ENCODE measurements at places on chromosomes 7 and 10. TPM values are rescaled to one million over a fixed set of nuclear protein-coding genes. Genes with fewer than 3 reads are reported as not detected.

Gene WIPF3
- not detected for total RNA-seq

Gene ITIH5
- total RNA-seq = not detected

Gene LRRC4
- 0.22 TPM for total RNA-seq

Gene PON1
- not detected for total RNA-seq

Gene KCNH2
- total RNA-seq = 1.3 TPM

Gene TET1
- total RNA-seq = 3.2 TPM

- no peak for DNase-seq
These were observed 2.2 kb downstream of the DNAJC30 start for GRCh38 chr7:73681031-73681430.

- no peak for DNase-seq
These were observed 46.2 kb upstream of the ZEB1 start for GRCh38 chr10:31272841-31273240.

GRCh38 chr7:1378610-1379601 lies 80.4 kb downstream of the MICALL2 start:
- no peak for DNase-seq

GRCh38 chr10:33557313-33557712 lies 222.8 kb upstream of the NRP1 start:
- no peak for DNase-seq

GRCh38 chr10:31343551-31343950 lies 24.5 kb downstream of the ZEB1 start:
- no peak for DNase-seq

- no peak for DNase-seq
These were observed 675.1 kb upstream of the PCDH15 start for GRCh38 chr10:55476129-55476528.

DNA sequence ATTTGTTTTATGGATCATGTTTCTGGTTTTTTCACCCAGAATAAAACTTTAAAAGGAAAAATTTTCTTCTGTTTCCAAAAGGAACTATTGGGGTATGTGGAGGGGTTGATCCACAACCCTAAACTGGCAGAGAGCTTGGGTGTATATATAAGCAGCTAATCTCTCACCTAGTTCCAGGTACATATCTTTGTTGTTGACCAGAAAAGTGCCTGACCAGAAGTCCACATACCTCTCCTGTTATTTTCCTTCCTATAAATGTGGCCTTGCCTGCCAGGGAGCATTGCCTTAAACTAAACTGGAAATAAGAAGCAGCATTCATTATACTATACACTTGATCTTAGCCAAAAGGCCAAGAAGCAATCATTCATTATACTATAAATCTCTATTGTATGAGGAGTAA lies 112.0 kb downstream of the ZEB1 start:
- DNase-seq = no peak

GRCh38 chr10:100510533-100511308 lies 8.9 kb downstream of the SEC31B start:
- DNase-seq = peak; percentile 33

- no peak for DNase-seq
These were observed 56.6 kb downstream of the MPLKIP start for GRCh38 chr7:40077849-40078248.

DNA sequence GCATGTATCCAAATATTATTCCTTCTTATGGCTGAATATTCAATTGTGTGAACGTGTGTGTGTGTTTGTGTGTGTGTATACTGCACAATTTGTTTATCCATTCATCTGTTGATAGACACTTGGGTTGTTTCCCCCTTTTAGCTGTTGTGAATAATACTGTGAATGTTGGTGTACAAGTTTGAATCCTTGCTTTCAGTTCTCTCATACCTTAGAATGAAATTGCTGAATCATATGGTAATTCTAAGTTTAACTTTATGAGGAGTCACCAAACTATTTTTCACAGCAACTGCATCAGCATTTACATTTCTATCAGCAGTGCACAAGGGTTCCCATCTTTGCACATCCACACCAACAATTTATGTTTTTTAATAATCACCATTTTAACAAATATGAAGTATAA lies 86.9 kb upstream of the GATAD1 start:
- DNase-seq = no peak

- DNase-seq = no peak
These were observed 31.8 kb downstream of the LSMEM1 start for GRCh38 chr7:112512451-112513210.

- no peak for DNase-seq
These were observed 31.6 kb downstream of the NCAPG2 start for GRCh38 chr7:158672975-158673374.

Data from naive thymus-derived CD8-positive, alpha-beta T cell (primary cell).